Activated naive CD4-positive, alpha-beta T cell treated with anti-CD3 and anti-CD28 coated beads, Interleukin-2, amount 10 ng/mL, durations not matched to agents 5 hours and 36 hours (primary cell): ENCODE measurements at places on chromosomes 7 and 10. TPM values are rescaled to one million over a fixed set of nuclear protein-coding genes. Genes with fewer than 3 reads are reported as not detected.

CYP26C1 gene
- 0.05 TPM for total RNA-seq

BAZ1B gene
- 76.3 TPM for total RNA-seq

DLG5 gene
- 7.0 TPM for total RNA-seq

STEAP2 gene
- not detected for total RNA-seq

SYT15 gene
- total RNA-seq = 0.78 TPM

RBM28 gene
- total RNA-seq = 38.6 TPM

TMEM273 gene
- total RNA-seq = 17.3 TPM

MEST gene
- total RNA-seq = 1.8 TPM
